HepG2 (cell line): ENCODE measurements at places on chromosomes 11 and 22. TPM values are rescaled to one million over a fixed set of nuclear protein-coding genes. Genes with fewer than 3 reads are reported as not detected.

CLCF1 gene
- 0.48 and 0.49 TPM in 2 replicates for total RNA-seq

GAS2L1 gene
- 2.6 and 3.3 TPM in 2 replicates for total RNA-seq

ARL2 gene
- total RNA-seq = 84.4 and 93.9 TPM in 2 replicates

DNA sequence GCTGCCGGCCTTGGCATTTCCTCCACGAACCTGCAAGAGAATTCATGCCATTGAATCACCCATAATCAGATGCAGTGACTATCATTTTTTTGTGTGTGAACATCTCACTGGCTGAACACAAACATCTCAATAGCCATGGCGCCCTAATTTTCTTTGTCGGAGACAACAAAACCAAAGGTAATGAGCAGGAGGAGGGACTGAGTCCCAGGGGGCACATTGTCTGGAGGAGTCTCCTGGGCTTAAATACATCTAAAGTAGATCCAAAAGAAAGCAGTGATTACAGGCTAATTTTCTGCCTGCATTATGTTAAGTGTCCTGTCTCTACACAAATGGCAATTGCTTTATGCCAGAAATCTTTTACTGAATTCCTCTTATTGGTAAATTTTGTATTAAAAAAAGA is 113.5 kb downstream of the NTM start:
- DNase-seq = no peak

GRCh38 chr11:36151933-36152580 is 137.2 kb downstream of the COMMD9 start:
- DNase-seq = no peak

DNA sequence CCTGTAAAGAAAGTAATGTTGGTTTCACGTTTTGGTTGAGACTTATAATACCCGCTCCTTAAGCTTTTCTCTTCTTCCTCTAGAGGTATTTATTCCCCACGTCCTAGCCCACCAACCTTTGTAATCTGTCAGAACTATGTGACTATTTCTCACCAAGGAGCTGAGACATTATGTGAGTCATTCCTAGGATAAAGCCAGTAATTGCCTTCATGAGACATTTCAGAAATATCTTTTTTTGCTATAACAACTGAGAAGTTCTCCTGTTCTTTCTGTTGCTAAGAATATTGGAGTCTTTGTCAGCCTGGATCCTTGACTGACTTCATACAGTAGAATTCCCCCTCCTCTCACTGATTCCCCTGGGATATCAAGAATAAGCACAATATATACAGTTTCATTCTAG is 1497.0 kb upstream of the TENM4 start:
- DNase-seq = no peak

DNA sequence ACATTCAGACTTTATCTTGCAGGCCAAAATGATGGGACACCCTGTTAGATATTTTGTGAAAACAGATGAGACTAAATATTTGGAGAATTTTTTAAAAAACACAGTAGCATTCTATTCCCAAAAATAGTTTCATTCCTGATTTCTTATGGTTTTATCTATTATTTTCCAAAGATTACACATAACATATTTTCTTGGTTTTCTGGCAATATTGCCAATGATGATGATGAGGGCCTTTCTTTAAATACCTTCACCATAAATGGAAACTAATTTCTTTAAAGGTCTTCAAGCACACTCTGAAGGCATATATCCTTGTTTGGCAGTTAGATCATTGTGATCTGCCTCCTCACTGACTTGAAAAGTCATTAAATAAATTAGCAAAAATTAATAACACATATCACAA is 522.3 kb upstream of the LUZP2 start:
- no peak for DNase-seq

GRCh38 chr11:110747531-110747930 is 35.3 kb upstream of the ARHGAP20 start:
- DNase-seq = no peak

DNA sequence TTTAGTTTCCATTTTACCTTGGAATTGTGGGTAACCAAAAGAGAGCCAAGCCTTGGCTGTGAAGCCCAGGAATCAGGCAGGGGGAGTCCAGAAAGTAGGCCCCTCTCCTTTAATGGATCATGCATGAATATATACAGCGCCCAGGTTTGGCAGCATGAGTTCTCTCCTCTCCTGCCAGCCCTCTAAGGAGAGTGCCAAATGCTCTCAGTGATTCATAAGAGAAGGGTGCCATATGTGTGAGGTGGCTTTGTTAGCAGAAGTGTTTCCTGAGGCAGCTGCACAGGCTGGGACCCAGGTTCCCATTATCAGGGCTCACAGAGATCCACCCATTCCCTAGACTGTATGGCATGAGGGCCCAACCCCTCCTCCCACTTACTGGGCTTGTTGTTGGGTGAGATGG is 52.3 kb upstream of the SCUBE2 start:
- DNase-seq = no peak

- no peak for DNase-seq
These were observed 761.3 kb downstream of the OPCML start for GRCh38 chr11:132770829-132771530.
